ENCODE measurements at places on chromosomes 2 and 18.
A peak's percentile ranks its signal among the peaks of the same experiment; 100 is the strongest.

GRCh38 chr2:63058921-63059792 lies 8.5 kb downstream of the OTX1 start:
- peak; percentile 82 for DNase-seq

GRCh38 chr18:56997200-56997599 lies 149.7 kb upstream of the BOD1L2 start:
- no peak for DNase-seq

DNA sequence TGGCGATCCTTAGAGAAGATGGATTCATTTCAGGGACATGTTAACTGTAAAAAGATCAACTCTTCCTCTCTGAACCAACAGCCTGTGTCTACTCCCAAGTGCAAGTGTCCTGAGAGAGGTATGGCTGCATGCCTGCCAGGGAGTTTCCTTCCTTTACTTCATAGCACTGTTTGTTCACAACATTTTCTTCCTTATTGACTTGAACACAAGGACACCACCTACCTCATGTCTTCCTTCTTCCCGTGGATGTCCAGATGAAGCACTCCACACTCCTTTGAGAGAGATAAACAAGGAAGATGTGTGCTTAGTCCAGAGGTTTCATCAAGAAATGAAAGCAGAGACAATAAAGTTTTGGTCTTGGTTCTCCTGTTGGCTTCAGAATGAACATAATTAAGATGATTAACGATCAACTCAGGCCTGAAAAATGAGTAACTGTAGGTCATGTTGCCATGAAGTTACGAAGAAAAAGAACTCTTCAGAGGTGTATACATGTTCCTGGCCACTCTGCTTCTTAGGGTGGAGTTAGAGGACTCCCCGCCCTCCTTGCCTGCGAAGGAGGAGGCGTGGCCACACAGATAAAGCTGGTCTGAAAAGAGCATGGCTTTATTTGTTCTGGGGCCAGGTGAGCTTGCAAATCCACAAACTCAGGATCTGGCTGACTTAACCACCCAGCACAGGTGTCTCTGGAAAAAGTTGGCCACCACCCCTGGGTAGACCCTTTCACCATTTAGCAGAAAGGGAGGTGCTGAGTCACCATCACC lies 155.0 kb upstream of the KCTD1 start:
- DNase-seq, result no peak

- DNase-seq, result no peak
Measured at GRCh38 chr18:58691256-58691655, 20.0 kb downstream of the MALT1 start.

GRCh38 chr2:120261387-120262006 lies 8.8 kb downstream of the RALB start:
- peak; percentile 32 for DNase-seq

DNA sequence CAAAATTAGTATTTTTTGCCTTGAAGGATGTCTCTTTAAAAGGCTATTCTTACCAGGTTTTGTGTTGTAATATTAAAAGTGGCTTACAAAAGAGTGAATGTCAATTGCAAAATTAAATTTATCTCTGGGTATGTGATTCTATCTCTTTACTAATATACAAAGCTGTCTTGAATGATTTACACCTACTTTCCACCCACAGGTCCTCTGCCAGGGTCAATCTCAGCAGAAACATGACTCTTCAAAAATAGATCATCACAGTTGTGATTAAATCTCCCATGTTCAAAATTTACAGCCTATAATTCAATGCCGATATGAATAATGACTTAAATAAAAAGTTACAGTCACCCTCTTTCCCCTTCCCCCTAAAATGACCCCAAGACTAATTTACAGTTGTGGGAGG lies 78.8 kb downstream of the SLC8A1 start:
- DNase-seq, result no peak

GRCh38 chr2:132651115-132652045 lies 18.6 kb downstream of the LYPD1 start:
- DNase-seq, result no peak

DNA sequence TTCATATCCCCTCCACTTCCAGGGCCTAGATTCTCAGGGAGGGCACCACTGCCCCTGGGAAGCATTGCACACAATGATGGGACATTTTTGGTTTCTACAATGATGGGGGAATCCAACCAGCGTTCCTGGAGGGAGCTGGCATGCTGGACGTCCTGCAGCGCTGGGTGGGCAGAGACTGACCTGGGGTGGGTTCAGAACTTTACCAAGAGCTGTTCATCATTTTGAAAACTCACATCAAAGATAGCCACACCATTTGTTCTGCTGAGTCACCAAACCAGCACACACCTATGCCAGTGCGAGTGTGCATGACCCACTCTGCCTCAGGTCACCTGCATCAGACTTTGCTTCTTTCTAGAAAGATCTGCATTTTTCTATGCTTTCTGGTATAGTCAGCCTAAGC lies 14.1 kb upstream of the ARMC9 start:
- no peak for DNase-seq

DNA sequence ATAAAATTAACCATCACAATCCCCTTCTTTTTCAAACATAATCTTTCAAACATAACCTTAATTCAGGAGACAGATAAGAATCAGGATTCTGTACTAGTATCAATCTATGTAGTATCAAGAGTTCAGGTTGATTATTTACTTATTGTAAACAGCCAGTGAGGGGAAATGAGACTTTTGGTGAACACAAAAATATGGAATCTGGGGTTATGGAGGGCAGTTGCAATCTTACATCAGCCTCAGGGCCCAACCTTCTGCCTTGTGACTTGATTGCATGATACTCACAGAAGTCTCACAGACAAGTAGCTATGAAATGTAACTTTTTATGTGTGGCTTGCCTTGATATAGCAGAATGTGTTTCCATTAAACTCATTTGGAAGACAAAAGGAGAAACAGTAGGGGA lies 262.7 kb upstream of the THSD7B start:
- DNase-seq, result no peak

GRCh38 chr18:75071866-75072671 lies 136.9 kb downstream of the PTGR3 start:
- no peak for DNase-seq

- no peak for DNase-seq
Measured at GRCh38 chr18:14971461-14972185, 223.7 kb downstream of the ANKRD30B start.

- no peak for DNase-seq
Measured at GRCh38 chr2:241482126-241482955, 26.0 kb downstream of the STK25 start.

DNA sequence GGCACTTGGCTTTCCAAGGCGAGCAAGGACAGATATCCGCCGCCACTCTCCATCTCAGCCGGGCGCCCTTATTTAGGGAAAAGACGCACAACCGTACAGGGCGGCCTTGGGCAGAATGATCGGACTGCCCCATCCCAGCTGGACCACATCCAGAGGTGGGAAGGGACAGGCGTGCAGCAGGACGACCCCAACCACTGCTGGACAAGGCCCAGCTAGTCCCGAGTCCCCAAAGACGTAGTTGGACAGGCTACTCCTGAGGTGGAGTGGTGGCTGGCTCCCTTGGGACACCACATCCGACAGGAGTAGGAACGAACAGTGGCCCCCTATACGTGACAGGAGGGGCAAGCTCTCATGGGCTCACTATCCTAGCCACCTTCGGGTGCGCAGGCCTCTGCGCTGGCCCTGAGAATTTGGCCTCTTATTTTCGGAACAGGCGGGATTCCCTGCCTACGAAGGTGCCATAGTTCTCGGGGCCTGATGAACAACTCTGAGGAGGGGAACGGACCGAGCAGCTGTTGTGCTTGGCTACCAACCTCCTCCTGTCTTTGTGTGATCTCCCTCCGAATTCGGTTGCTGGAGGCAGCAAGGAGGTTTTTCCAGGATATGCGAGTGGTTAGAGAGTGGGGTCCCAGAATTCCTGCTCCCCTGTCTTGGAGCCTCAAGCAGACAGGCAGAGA lies 2.3 kb downstream of the FEV start:
- DNase-seq, result peak; percentile 57

DNA sequence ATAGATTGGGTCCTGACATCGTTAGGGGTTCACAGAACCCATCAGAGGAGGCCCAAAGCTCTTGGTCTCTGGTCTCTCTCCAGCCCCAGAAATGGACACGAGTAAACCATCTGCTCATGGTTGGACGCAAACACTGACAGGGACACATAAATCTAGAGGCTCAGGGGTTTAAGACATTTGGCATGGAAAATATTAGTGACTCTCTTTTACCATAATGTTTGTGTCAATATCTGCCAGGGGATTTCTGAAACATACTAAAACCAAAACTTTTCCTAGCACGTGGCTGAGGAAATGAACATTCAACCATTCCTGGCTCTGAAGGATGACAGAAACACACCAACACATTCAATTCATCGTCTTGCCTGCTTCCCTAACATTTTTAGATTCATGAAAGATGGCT lies 226.2 kb downstream of the SP3 start:
- no peak for DNase-seq

DNA sequence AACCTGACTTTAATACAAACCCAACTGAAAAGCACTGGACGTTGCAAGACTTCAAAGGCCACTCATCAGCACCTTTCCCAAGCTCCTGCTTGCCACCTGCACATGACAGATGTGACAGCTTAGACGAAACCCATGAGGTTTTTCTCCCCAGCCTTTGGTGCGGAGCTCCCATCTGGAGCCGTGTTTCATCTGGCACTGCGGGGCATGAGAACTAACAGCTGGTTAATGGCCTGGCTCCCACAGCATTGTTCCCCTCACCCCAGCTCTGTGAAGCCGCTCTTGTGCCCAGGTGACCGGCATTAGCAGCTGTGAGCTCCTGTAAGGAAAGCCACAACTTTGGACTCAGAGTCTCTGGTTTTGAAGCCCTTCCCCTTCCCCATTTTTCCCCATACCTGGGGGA lies 50.9 kb downstream of the GALR1 start:
- no peak for DNase-seq

GRCh38 chr18:44927127-44927849 lies 246.6 kb downstream of the SETBP1 start:
- no peak for DNase-seq

- DNase-seq, result no peak
Measured at GRCh38 chr2:19363474-19363778, 5.0 kb upstream of the OSR1 start.

GRCh38 chr2:123644053-123644452 lies 381.0 kb upstream of the CNTNAP5 start:
- DNase-seq, result no peak

GRCh38 chr2:223932816-223933800 lies 12.0 kb downstream of the WDFY1 start:
- DNase-seq, result peak; percentile 51

- no peak for DNase-seq
Measured at GRCh38 chr2:29509397-29509796, 394.2 kb downstream of the CLIP4 start.

DNA sequence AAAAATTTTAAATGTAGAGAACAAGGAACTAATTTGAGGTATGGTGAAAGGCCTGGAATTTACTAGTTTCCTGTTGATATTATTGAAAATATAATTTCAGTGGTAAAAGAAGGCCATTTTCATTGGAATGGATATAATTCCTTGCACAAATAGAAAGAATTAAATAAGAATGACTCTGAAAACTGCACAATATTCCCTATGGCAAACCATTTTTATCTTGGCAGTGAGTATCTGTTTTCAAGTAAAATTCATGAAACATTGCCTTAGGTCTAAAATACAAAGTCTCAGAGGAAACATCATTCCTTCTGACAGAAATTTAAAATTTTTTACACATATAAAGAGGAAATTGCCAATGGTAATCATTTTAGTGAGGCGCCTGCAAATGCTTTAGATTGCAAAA lies 1468.3 kb downstream of the LRP1B start:
- no peak for DNase-seq

GRCh38 chr18:40984856-40985255 lies 970.2 kb upstream of the PIK3C3 start:
- DNase-seq, result no peak

GRCh38 chr2:216925006-216925405 lies 65.1 kb upstream of the TNP1 start:
- no peak for DNase-seq

DNA sequence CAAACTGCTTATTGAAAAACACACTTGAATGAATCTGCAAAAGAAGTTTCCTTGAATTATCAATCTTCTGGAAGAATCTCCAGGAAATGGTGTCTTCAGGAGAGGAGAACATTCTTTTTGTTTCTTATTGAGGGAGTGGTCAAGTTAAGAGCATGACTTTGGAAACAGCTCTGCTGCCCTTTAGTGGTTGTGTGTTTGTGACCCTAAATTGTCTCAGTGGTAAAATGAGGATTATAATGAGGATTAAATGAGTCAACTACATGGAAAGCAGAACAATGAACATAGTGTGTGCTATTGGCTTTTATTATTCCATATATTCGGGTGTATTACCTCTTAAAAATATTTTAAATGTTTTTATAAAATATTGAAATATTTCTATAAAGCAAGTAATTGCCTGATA lies 44.8 kb upstream of the TANC1 start:
- no peak for DNase-seq

DNA sequence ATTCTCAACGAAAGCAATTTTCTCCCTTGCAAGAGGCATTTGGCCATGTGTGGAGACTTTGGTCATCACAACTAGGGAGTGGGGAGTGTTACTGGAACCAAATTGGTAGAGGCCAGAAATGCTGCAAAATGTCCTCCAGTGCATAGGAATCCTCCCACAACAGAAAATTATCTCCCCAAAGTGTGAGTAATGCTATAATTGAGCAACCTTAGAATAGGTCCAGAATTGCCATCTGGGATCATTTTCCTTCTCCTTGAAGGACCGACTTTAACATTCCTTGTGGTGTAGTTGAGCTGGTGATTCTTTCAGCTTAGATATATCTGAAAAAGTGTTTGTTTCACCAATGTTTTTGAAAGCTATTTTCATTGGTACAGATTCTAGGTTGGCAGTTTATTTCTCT lies 111.2 kb upstream of the SMIM21 start:
- no peak for DNase-seq

- peak; percentile 75 for DNase-seq
Measured at GRCh38 chr2:128271597-128271910, 47.1 kb downstream of the HS6ST1 start.
